Body of pancreas (tissue), 4 donors: ENCODE measurements at places on chromosomes 1 and 21.

DNA sequence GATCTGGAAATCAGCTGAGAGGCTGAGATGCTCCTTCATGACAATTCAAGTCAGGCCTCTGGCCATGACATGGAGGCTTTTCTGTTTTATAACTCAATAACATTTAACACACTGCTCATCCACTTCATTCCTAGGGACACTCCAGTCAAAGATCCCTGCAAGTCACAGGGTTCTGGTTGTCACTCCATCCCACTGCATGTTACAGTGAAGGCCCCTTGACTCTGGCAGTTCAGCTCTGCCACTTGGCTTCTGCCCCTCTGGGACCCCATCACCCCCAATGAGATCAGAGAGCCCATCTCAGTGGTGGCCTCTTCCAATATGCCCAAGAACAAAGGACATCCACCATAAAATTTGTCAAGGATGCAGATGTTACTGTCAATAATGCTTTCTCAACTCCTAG, 10.0 kb upstream of the FAM110D start:
- DNase-seq = no peak

GRCh38 chr1:152884506-152884905, 6.4 kb downstream of the SMCP start:
- no peak for DNase-seq

GRCh38 chr21:38219049-38219628, 37.7 kb upstream of the KCNJ15 start:
- peak; percentile 74 for DNase-seq

- no peak for DNase-seq
Observed at GRCh38 chr1:233491953-233492620, 121.8 kb upstream of the KCNK1 start.

GRCh38 chr1:20950679-20951078, 163.6 kb upstream of the HP1BP3 start:
- no peak for DNase-seq

DNA sequence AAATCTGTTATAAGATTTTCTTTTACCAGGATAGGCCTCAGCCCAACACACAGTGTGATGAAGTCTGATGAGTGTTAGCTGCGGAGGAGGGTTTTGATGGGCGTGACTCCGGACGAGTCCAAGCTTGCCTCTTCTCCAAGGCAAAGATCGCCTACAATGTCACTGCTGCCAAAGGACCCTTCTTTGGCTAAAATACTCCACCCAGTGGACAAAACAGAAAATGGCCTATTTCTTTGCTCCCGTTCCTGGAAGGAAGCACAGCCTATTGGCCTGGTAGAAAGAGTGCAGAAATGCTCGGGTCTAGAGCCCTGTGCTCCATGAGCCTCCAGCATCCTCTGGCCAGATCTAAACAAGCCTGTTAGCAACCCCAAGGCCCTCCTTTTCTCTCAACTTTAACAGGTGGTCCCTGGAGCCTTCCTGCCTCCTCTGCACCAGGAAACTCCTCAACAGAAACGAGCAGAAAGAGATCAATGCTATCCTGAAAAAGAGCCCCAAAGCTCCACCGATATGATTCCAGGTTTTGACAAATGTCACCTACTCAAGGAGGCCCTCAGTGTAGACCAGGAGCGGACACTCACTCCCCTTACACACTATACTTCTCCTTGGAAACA, 3.4 kb upstream of the CASQ2 start:
- DNase-seq = peak; percentile 73

DNA sequence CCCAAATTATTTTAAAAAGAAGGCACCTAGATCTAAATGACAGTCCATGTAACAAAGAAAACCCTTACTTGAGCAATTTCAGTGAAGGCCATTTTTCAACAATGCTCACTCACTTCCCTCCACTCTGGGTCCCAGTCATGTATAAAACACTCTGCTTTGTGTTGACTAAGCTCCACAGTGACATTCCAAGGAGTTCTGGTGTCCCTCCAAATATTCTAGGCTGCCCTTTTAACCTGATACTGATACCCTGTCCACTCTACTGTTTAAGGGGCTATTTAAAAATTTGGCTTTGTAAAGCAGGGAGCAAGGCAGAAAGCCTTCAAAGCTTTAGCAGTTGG, 73.6 kb downstream of the GNG12 start:
- DNase-seq = no peak

DNA sequence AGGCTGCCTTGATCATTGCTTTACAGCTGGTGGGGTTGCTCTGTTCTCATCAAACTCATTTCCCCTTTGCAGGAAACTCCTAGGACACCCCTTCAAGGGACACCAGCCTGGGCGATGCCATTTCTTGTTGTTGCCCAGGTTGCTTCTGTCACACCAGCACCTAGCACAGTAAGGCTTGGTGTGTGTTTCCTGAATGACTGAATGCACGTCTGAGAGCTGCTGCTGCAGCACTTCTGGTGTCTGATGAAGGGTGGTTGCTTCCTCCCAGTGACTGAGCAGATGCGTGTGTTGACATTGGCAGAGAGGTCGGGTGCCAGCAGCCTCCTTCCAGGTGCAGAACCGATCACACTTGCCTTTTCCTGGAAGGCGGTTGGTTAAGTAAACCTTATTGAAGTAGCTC, 477.4 kb downstream of the CAMTA1 start:
- DNase-seq = peak; percentile 23

- no peak for DNase-seq
Observed at GRCh38 chr1:209455145-209455544, 128.4 kb upstream of the CAMK1G start.

DNA sequence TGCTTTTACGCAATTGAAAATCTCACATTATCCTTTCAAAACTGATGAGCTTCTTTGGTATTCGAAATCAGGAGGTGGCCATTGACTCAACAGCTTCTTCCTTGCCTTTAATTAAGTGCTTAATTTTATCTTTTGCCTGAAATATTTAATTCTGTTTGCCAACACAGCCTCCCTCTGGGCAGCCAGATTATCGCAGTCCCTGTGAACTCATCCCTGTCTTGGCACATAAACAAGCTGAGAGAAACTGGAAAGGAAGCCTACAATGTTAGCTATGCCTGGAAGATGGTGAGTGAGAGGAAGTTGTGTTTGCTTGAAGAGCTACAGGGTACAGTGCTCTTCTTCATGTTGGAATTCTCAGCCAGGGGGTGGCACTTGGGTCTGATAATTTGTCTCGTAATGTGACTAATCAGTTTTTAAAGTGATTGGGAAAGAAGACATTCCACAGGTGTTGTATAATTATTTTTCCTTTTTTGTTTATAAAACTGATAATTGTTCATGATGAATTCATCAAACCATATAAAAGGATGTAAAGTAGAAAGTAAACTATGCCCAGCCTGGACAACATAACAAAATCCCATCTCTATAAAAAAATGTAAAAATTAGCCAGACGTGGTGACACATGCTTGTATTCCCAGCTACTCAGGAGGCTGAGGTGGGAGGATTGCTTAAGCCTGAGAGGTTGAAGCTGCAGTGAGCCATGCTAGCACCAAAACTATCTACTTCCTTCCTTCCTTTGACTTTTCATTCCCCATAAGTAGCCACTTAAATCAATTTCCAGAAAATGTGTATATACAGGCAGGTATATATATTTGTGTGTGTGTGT, 90.1 kb upstream of the RAVER2 start:
- no peak for DNase-seq

DNA sequence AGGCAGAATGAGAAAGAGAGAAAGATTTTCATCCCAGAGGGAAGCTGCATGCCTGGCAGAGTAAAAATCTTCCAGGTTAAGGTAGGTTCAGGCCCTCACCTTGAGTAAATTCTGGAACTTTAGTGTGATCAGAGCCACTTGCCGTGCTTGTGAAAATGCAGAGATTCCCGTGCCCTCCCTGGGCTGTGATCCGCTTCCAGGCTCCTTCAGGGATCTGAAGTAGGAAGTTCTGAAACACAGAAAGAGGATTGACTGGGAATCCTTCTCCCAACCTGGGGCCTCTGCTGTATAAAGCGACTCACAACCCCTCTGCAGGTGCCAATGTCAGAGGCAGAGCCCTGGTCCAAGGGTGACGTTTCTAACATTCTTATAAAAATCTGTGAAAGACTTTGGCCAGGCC, 26.6 kb downstream of the NUAK2 start:
- no peak for DNase-seq
